ENCODE measurements at places on chromosomes 6 and 20.

GRCh38 chr20:17304774-17305173 is 77.9 kb downstream of the PCSK2 start:
- no peak for DNase-seq

GRCh38 chr20:43032459-43032858 is 157.2 kb downstream of the PTPRT start:
- DNase-seq = no peak

DNA sequence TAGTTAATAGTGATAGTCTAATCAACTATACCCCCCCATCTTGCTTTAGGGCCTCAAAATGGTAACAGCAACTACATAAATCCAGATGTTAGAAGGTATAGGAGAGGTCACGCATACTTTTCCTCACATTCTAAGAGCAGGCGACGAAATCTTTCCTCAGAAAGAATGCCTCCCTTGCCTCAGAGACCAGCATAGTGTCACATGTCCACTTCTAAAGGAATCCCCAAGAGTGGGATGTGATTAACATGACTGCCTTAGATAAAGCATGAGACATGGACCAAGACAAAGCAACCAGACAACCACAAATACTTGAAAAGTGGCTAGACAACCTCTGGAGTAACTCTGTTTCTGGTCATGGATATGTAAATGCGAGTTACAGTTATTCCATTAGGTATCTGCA is 710.7 kb downstream of the EYS start:
- DNase-seq = no peak

- peak; percentile 14 for DNase-seq
Measured at GRCh38 chr6:150517175-150517574, 82.5 kb upstream of the PLEKHG1 start.

DNA sequence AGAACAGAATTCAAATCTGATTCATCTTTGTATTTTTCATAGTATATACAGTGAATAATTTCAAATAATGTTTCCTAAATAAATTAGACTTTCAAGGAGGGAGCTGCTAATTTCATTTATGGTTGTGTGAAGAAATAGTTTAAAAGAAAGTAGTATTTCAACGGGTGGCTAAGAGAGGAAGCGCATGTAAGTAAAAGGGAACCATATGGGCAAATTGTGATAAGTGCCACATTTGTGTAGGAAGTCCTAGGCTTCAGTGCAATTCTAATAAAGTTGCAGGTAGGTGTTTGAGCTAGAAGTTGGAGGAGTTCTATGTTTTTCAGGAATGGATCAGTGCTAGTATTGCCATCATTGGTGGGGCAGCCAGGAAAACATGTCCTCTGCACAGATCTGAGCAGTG is 178.8 kb upstream of the PRDM1 start:
- no peak for DNase-seq

- peak; percentile 69 for DNase-seq
Measured at GRCh38 chr6:144219056-144219685, 66.0 kb upstream of the UTRN start.

GRCh38 chr6:169938731-169939130 is 187.3 kb downstream of the ERMARD start:
- DNase-seq = no peak

GRCh38 chr20:25249198-25249931 is 1.5 kb downstream of the PYGB start:
- DNase-seq = no peak

GRCh38 chr6:117188627-117189201 is 76.6 kb upstream of the VGLL2 start:
- DNase-seq = no peak

GRCh38 chr6:129871221-129871620 is 10.1 kb upstream of the TMEM244 start:
- no peak for DNase-seq

DNA sequence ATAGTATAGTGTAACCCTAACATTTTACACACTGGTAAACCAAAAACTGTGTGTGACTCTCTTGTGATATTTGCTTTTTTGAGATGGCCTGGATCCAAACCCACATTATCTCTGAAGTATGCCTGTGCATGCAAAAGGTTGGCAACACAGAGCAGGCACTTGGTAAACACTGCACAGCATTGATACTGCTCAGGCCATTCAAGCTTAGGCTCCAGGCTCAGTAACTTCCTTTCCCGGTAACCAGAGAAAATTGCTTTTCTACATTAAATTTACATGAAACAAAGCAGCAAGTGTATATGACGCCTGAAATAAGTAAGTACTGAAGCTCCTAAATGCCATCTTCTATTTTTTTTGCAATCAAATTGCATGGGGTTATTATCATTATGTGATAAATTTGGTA is 205.7 kb downstream of the EPM2A start:
- DNase-seq = no peak

GRCh38 chr20:9210356-9210755 is 141.5 kb downstream of the PLCB4 start:
- DNase-seq = no peak

DNA sequence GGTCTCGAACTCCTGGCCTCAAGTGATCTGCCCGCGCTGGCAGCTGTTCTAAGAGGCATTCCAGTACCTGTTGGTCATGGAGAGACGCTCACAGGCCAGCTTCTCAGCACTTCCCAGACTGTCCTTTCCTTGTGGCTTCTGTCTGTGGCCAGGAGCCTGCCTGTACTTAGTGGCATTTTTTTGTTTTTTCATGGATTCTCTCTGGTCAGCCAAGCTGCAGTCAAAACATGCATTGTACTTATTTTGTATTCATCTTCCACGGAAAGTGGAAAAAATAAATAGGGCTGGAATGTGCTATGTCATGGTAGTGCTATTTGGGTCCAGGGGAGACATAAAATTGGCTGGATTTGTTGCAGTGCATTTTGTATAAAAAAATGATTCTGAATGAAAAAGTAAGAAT is 29.1 kb downstream of the ZDHHC14 start:
- DNase-seq = peak; percentile 49

DNA sequence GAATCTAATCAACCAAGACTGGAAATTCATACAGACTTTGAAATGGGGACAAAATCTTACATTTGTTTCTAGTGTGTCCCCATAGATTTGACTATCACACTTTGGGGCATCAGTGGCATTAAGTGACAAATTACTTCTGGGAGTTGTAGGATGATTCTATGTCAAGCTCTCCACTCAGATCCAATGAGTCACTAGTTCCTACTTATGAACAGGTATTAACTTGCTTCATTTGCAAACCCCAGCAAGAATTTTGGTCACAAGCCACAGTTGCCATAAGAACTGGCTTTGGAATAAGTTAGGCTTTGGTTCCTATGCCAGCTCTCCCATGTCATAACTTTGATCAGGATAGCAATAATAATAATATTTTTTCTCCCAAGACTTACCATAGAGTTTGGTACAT is 77.6 kb upstream of the PTPRK start:
- no peak for DNase-seq

DNA sequence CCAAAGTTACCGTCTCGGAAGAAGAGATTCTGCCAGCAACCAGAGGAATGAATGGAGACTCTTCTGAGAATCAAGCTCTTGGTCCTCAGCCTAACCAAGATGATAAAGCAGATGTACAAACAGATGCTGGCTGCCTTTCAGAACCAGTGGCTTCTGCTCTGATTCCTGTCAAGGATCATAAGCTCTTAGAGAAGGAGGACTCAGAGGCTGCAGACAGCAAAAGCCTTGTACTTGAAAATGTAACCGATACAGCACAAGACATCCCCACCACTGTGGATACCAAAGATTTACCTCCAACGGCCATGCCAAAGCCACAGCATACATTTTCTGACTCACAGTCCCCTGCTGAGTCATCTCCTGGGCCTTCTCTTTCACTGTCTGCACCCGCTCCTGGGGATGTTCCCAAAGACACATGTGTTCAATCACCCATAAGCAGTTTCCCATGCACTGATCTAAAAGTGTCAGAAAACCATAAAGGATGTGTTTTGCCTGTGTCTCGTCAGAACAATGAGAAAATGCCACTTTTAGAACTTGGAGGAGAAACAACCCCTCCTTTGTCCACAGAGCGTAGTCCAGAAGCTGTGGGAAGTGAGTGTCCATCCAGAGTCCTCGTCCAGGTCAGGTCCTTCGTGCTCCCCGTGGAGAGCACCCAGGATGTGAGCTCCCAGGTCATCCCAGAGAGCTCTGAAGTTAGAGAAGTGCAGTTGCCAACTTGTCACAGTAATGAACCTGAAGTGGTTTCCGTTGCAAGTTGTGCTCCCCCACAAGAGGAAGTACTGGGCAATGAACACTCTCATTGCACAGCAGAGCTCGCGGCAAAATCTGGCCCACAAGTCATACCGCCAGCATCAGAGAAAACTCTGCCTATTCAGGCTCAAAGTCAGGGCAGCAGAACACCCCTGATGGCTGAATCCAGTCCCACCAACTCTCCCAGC is 109.6 kb downstream of the RTN4IP1 start:
- peak; percentile 99 for DNase-seq

DNA sequence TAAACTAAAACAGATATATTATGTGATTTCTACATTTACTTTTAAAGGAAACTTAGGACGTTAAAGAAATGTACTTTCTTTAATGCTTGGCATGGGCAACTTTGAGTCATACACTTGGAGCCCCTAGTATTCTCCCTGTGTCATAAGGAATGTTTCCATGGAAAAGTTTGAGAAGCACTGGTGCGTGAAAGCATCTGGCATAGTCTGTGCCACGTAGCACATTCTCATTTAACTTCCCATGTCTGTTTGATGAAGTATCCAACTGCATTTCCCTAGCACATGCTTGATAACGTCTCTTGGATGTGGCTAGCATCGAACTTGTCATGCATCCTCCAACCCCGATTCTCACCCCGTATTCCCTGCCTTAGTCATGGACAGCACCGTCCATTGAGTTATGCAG is 172.0 kb downstream of the TBC1D7 start:
- DNase-seq = peak; percentile 46

DNA sequence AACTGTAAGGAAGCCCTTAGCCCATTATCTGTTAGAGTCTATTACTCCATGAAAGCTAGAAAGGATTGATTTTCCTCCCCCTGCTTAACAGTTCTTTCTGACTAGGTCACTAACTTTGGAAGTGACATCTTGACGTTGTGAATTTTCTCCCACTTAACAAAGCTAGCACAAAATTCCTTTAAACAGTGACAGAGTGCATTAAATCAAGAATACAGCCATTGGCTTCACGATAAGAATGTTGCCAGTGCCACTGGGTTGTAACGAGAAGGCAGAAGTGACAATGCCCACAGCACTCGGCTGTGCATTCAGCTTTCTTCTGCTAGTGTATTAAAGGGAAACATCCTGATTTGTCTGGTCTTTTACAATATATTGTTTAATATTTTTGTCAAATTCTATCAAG is 182.7 kb upstream of the DTNBP1 start:
- DNase-seq = no peak

DNA sequence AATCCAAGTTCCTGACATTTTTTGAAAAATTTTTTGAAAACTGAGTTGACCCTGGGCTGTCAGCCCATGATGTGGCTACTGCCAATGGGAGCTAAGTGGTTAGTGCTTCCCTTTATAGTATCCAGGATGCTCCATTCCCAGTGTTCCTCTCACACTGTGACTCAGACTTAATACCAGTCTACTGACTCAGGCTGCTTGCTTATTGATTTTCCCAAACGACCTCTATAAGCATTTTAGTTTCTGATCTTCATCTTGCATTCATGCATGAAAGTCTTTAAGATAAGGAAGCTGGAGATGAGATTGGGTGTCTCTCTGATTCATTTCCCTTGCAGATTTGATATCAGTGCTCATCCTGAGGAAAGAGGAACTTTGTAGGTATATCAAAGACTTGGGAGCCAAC is 560.0 kb downstream of the TBC1D32 start:
- DNase-seq = peak; percentile 1

DNA sequence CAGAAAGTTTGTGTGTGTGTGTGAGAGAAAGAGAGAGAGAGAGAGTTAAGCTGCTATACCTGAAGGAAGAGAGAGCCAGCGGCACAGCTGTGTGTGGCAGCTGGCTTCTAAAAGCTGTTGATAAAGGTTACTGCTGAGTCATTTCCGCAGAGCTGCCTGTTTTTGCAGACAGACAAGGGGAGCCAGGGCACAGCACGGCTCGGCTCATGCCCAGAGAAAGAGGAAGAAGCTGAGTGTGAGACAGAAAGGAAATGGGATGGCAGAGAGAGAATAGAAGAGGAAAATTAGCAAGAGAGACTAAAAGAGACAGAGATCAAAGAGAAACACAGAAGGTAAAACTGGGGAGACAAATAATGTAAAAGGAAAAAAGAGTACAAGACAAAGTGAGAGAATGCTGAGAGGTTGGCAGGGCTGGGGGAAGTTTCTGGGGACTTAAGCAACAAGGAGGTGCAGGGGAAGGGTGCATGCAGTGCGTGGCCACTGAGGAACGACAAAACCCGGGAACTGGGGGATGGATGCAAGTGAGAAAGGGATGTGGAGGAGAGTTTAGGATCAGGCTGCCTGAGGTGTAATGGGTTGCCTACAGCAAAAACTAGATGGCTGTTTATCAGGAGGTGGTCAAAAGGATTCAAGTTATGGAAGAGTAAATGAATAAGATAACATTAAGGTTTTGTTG is 22.7 kb downstream of the HLA-A start:
- peak; percentile 83 for DNase-seq

DNA sequence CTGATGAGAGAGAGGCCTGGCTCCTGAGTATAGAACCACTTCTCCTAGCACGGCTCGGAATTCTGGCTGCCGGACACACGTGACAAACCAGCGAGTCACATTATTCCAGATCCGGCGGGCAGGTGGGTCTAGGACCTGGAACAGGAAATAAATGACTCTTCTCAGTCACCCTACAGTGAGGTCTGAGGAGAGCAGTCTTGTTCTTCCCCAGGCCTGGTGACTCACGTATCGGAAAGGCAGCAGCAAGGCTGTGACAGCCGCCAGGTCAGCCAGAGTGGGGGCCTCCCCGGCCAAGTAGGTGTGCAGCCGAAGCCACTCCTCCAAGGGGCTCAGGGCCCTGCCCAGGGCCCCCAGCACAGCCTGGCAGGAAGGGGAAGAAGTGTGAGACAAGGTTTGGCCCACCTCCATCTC is 2.8 kb downstream of the VARS1 start:
- no peak for DNase-seq

DNA sequence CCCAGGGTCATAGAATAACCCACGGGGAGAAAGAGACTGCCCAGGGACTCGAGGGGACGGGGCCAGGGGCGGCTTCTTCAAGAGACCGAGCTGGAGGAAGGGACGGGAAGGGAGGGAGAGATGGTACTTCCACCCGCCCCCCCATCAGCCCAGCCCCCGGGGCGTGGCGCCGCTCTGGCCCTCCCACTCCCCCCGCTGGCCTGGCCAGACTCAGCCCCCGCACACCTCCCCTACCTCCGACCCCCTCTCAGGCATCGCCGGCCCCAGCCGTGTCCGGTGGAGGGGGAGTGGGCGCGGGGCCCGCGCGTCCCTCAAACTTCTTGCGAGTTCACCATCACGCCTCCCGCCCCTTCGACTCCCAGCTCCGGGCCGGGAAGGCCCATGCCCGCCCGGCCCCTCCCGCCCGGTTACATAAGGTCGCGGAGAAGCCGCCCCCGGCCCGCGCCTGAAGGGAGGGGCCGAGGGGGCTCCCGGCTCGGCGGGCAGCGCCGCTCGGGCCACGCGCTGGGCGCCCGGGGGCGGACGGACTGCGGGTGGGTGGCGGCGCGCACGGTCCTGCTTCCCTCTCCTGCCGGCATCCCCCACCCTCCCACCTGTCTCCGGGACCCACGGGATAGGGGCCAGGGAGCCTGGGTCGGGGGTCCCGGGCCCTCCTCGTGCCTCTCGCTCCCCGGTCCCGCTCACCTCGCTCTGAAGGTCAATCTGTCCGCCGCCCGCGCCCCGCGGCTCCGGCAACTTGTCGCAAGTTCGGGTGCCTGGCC is 562 bp downstream of the TFEB start:
- peak; percentile 74 for DNase-seq

Measured in AG10803 (cell line).